ENCODE measurements at places on chromosomes 5 and 9.

- no peak for DNase-seq
Observed at GRCh38 chr9:69431777-69432176, 106.8 kb downstream of the ENTREP1 start.

GRCh38 chr5:132480042-132480441 lies 10.5 kb downstream of the IRF1 start:
- no peak for DNase-seq

DNA sequence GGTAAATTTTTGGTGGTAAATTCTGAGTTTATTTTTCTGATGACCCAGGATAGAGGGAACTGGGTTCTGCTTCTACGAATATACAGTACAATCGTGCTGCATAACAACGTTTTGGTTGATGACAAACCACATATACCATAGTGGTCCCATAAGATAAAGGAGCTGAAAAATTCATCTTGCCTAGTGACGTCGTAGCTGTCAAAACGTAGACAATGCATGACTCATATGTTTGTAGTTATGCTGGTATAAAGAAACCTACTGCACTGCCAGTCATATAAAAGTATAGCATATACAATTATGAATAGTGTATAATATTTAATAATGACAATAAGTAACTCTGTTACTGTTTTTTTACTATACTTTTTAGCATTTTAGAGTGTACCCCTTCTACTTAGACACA lies 244.0 kb downstream of the GAS1 start:
- DNase-seq, result no peak

DNA sequence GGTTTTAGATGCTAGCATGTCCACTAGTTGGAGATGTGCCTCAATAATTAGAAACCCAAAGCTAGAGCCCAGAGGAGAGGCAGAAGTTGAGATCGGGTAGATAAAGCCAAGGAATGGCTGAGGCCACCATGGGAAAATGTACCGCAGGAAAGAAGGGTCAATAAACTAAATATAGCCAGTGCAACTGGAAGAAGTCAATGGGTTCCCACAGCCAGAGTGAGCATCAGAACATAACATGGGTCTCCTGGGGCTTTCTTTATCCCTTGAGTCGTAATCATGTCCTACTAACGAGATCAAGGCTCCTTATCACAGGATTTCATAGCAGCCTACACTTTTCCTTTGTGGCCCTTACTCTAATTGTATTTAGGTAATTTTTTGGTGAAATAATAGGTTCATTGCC lies 61.7 kb downstream of the FRMD3 start:
- no peak for DNase-seq

GRCh38 chr9:95078511-95078910 lies 239.0 kb downstream of the FANCC start:
- DNase-seq, result no peak

GRCh38 chr5:124261848-124262247 lies 484.6 kb downstream of the ZNF608 start:
- no peak for DNase-seq

DNA sequence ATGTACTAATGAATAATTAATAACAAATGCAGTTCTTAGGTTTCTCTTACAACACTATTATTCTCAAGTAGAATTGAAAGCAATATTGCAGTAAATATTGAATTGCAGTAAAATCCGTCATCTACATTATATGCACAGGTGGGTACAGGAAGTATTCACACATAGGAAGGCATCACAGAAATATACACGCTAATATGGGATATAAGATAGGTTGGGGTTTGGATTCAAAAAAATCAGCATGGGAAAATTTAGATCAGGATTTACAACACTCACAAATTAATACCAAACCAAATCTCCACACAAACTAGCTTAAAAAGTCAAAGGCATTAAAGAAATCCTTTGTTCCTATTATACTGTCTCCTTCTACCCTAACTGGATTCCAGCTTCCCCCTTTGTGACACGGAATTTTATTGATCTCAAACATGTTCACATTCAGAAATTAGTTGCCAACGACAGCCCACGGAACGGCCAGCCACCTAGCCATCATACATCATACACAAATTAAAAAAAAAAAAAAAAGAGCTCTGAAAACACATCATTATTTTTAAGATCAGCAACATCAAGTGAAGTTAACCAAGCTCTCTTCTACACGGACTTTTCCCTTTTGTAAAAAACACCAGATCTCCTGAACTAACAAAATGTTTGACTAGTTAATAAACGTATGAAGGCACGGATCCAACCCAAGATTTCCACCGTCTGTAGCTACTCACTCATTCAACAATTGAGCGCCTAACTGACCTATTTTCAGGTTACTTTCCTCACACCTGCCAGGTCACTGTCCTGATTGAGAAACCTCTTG lies 2.2 kb downstream of the NR6A1 start:
- DNase-seq, result no peak

DNA sequence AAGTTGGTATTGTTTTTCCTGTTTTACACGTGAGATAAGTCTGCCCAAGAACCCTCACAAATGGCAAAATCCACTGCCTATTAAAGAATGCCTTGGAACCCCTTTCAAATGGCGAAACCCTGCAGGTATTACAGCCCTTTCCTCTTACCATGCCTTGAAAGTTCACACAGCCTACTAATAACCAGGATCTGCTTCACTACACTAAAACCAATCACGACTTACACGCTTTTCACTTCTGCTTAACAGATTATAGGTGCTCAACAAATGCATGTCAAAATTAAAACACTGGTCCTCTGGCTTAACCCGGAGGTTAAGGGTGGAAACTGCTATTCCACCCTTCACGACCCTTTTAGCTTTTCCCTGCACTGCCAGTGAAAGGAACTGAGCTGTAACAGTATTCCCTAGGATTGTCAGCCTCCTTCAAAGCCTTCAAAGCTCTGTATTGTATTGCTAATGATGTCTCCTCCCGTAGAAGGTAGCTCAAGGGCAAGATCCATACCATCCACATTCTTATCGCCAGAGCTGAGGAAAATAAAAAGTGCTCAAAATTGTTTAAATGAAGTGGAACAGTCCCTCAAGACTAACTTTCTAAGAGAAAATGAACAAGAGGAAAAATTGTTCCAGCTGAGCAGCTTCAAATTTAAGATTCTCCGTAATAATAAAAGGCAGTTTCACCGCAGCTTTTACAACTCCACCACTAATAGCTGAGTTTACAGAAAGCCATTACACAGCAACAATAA lies 997 bp downstream of the AUH start:
- DNase-seq, result no peak

DNA sequence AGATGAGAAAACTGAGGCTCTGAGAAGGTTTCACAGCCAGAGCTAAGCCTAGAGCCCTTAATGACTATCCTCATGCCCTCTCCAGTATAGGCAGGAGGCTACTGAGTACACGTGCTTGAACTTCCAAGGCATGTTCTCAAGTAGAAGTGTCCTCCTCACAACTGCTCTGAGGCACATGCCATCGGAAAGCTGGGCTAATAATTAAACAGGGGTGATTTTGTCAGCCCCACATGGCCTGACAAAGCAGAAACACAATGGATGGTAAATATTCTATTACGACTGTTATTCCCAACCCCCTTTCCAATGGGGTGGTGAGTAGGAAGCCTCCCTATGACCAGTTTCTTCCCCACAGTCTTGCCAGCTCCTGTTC lies 34.3 kb downstream of the KCNIP1 start:
- DNase-seq, result no peak

DNA sequence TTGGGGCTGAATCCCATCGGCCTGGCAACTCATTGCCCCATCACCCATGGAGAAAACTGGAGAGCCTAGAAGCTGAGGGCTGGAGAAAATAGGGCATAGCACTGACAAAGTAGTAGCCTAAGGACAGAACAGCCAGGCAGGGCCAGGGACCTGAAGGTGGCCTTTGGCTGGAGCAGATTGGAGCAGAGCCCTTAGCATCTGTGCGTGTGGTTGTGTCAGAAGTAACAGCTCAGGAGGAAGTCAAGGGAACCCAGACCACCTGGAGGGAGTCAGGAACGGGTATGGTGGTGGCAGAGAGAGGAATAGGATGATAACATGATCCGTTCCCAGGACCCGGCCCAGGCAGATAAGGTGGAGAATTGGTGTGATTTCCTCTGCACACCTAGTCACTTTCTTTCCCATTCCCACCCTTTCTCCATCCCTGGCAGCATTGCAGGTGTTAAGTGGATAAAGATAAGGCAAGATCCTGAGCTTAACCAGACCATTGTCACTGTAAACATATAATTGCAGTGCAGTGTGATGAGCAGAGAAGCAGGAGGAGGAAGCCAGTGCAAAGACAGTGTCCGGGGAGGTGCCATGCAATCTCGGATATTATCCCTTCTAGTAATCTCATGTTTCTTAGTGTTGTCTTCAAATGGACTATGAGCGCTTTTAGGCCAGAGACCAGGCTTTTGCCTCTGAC lies 67.0 kb downstream of the NDFIP1 start:
- DNase-seq, result no peak

DNA sequence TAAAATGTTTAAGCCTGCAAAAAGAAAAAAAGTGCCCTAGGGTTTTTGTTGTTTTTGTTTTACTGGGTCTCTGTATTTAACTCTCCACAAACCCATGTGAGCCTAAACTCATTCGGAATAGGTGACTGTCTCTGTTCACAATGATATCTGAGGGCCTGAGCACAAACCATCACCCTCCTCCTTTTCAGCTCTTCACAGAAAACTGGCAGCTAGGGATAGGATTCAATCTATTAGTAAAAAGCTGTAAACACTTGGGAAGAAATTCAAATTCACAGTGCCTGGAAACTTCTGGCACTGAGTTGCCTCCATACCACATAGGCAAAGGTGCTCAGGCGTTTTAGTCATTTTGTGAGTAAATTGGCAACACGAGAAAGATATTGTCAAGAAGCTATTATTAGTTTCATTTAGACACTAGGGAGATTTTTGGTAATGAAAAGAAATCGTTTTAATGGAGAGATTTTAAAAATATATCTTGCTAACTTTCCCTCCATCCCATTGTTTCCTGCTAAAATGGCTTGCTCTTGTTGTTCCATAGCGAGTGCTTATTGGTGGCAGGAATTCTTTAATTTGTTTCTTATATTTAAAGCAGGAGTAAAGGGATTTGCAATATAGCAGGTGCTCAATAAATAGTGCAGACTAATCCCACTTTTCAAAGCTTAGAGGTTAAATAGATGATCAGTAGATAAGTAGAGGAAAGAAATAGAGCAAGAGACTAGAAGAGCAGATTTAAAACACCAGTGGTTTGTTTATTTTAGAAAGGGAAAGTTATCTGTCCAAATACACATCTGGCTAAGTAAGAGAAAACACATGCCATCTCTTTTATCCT lies 9.7 kb downstream of the FOXD1 start:
- no peak for DNase-seq

DNA sequence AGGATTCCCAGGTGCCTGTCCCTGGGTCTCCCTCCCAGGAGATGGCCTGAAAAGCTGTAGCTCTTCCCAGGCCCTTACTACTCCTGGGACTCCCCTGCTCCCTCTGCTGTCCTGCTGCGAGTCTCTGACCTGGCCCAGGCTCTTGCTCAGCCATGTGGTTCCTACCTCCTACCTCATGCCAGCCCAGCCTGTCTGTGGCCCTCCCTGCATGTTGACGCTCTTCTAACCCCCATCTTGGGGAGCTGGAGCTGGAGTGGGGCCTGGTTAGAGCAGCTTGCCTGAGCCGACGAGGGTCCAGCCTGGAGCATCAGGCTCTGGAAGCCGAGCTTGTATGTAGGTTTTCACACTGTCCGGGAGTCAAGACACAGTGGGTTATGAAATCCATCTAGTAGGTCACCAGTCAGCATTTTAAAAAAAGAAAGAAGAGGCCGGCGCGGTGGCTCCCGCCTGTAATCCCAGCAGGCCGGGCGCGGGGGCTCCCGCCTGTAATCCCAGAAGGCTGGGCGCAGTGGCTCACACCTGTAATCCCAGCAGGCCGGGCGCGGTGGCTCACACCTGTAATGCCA lies 244.4 kb downstream of the FANCC start:
- no peak for DNase-seq

GRCh38 chr9:77663754-77664153 lies 15.6 kb upstream of the GNA14 start:
- DNase-seq, result no peak

Data from stimulated activated CD8-positive, alpha-beta memory T cell treated with anti-CD3 and anti-CD28 coated beads, Interleukin-4, amount 100 ng/mL, for 1 hour (primary cell).